ENCODE measurements at places on chromosomes 3 and 15.

DNA sequence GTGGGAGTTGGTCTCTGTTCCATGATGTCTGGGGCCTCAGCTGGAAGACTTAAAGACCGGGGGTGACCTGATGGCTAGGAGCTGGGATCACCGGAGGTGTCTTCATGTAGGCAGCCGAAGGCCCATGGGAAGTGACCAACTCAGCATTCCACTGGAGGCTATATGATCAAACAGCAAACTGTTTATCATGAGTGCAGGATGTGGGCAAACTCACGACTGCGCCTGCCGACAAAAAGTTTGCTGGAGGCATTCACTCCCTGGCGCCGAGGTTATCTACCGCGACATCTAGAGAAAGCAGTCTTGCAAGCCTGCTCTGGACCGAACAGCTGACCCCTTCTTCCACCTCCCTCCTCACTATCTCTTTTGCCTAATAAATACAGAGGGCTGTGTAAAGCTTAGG is 62.7 kb upstream of the NR2C2 start:
- no peak for DNase-seq

GRCh38 chr15:70345251-70346019 is 247.7 kb upstream of the TLE3 start:
- no peak for DNase-seq

GRCh38 chr15:100461049-100461448 is 67.7 kb downstream of the CERS3 start:
- no peak for DNase-seq

- peak; percentile 33 for DNase-seq
These were observed 309.6 kb downstream of the TUSC7 start for GRCh38 chr3:117019082-117019713.

GRCh38 chr15:78322243-78322642 is 17.9 kb upstream of the CRABP1 start:
- DNase-seq = no peak

DNA sequence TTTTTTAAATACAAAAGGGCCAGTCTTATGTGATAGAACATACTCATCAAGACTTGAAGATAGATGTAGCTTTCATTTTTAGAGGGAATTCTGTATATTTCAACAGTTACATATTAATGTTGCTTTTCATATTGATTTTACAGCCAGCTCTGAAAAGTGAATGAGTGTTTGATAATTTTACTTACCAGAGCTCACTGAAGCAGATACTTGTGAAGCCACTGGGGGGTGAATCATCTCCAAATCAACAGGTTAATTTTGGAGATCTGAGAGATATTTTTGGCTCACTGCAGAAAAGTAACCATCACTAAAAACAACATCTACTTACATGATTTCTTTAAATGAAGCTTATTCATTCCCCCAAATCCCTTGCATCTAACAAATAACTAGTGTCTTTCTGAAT is 24.7 kb downstream of the TNFAIP8L3 start:
- DNase-seq = no peak

GRCh38 chr3:69462022-69462825 is 76.3 kb upstream of the FRMD4B start:
- DNase-seq = no peak

DNA sequence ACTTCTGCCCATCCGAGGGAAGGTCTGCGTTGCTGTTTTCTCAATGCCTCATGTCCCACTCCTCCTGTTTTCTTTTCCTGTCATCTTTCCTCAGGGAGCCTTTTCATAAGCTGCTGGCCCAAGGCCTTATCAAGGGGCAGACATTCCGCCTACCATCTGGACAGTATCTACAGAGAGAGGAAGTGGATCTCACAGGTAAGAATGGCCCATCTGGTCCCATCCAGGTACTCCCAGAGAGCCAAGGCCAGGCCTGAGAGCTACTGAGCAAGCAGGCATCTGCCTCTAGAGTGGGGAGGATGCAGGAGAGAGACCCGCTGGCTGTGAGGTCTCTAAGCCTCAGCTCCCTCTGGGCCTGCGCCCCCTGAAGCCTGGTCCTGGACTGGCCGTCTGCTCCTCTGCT is 81.5 kb upstream of the LIMD1 start:
- DNase-seq = no peak

DNA sequence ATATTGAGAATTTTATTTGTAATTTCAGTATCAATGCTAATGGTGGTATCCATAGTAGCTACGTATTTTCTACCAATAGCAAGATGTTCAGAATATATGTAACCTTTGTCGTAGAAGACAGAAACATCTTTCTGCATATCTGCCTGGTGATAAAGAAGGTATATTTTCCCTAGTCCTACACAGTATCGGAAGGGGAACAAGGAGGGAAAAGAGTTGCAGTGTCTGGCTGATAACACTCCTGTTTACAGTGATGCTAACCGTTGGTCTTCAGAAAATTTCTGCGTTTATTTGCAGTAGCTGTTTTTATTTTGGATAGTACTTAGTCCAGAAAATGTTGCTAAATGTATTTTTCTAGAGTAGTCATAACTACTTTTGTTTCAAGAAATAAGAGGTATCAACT is 25.2 kb downstream of the TSC22D2 start:
- DNase-seq = no peak

GRCh38 chr15:39411102-39411989 is 169.5 kb upstream of the THBS1 start:
- DNase-seq = no peak

- DNase-seq = no peak
These were observed 4.0 kb downstream of the ATP10A start for GRCh38 chr15:25858952-25859760.

- DNase-seq = no peak
These were observed 12.3 kb upstream of the DOCK3 start for GRCh38 chr3:50662408-50662807.

GRCh38 chr15:61712129-61712759 is 348.0 kb downstream of the VPS13C start:
- no peak for DNase-seq

GRCh38 chr15:27486683-27487647 is 516.0 kb downstream of the GABRG3 start:
- no peak for DNase-seq

- peak; percentile 39 for DNase-seq
These were observed 36.3 kb upstream of the GNB5 start for GRCh38 chr15:52227456-52227855.

GRCh38 chr3:7423036-7423435 is 562.1 kb downstream of the GRM7 start:
- no peak for DNase-seq

GRCh38 chr15:69920221-69920620 is 177.5 kb downstream of the TLE3 start:
- no peak for DNase-seq

DNA sequence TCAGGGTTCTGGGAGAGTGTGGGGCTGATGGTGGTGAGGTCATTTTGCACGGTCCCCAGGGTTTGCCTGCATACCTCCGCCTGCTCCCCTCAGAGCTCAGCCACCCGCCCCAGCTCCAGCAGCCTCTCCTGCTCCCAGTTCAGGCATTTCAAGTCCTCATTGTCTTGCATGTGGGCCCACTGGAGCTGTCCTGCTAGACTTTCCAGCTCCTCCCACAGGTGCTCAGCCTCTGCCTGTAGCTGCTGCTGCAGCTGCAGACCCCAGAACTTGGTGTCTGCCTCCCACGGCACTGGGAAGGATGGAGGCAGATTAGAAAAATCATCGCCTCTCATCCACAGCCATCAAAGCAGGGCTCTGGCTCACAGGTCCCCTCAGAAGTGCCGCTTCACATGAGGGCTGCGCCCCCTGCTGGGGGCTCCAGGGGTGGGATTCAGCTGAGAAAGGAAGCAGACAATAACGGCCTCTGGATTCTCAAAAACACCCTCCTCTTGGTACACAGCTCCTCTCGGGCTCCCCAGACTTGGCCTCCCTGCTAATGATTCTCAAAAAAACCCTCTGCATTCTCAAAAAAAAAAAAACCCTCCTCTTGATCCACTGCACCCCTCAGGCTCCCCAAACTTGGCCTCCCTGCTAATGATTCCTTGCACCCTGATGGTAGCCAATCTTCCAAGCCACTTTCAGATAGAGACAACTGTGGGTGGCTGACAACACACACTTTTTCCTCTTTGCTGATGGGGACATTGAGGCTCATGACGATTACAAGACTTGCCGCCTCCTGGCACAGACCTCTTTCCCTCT is 89.3 kb upstream of the C2CD4B start:
- no peak for DNase-seq

DNA sequence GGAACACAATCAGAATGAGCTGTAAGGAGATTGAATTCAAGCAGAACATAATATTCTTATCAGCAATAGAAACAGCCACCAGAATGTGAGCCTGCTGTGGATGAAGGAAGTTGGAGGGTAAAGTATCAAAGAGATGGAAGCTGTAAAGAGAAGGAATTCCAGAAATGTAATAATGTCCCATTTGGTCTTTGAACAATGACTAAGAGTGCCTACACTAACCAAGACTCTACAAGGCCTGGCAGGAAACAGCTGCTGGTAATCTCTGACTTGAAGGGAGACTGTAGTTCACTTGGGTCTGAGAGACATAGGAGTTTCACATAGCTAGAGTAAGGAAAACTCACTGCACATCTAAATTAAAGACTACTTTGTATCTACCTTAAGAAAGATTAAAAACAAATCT is 1176.0 kb upstream of the ALCAM start:
- DNase-seq = no peak

DNA sequence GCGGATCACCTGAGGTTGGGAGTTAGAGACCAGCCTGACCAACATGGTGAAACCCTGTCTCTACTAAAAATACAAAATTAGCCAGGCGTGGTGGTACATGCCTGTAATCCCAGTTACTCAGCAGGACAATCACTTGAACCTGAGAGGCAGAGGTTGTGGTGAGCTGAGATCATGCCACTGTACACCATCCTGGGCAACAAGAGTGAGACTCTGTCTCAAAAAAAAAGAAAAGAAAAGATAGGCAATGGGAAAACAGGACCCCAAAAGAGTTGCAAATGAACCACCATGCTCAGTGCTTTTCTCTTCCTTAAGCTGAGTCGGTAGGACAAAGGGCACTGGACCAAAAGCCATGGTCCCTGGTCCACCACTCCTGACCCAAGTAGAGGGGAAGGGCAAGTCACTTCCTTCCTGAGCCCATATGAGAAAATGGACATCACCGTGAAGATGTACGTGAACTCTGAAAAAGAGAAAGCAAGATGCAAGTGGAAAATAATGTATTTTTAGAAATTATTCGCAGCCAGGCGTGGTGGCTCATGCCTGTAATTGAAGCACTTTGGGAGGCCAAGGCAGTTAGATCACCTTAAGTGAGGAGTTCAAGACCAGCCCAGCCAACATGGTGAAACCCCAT is 2.6 kb downstream of the ITGB5 start:
- DNase-seq = no peak

DNA sequence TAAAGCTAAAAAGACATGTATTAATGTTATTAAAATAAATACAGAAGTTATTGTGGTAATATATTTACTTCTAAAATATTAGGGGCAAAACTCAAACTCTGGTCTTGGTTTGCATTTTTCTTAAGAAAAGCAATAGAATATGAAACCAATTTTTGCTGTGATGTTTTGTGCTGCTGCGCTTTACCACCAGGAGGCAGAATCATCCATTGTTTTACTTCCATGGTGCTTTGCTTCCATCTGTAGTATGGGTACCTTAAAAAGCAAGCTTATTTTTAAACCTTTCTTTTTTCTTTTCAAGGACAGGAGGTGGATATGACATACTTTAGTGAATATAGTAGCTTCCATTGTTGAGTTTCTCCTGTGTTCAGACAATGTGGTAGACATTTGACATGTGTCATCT is 46.6 kb upstream of the MRPL3 start:
- DNase-seq = no peak

DNA sequence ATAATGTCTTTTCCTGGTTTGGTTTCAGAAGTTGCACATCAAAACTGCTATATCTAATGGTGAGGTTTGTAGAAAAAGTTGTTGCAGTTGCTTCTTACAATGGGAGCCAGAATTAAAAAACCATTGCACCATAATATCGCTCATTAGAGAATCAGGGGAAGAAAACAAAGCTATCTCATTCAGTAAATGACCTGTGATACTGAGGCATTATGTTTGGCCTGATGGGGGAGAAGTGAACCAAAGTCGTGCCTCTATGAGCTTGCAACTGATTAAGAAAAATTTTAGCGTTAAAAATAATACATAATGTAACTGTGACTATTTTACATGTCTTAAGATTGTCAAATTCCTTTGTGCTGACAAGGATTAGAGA is 60.2 kb upstream of the ARHGEF26 start:
- no peak for DNase-seq

DNA sequence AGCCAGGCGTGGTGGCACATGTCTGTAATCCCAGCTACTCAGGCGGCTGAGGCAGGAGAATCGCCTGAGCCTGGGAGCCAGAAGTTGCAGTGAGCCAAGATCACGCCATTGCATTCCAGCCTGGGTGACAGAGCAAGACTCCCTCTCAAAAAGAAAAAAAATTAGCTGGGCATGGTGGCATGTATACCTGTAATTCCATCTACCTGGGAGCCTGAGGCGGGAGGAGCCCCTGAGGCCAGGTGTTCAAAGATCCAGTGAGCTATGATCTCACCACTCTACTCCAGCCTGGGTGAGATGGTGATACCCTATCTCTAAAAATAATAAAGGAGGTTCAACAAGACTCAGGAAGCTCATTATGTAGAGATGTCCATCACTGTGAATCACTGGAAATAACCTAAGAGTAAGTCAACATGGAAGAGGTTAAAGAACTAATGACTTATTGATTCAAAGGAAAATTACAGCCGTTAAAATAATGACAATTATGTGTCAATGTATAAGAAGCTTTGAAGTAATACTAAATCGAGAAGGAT is 19.8 kb upstream of the RAB7A start:
- DNase-seq = no peak

DNA sequence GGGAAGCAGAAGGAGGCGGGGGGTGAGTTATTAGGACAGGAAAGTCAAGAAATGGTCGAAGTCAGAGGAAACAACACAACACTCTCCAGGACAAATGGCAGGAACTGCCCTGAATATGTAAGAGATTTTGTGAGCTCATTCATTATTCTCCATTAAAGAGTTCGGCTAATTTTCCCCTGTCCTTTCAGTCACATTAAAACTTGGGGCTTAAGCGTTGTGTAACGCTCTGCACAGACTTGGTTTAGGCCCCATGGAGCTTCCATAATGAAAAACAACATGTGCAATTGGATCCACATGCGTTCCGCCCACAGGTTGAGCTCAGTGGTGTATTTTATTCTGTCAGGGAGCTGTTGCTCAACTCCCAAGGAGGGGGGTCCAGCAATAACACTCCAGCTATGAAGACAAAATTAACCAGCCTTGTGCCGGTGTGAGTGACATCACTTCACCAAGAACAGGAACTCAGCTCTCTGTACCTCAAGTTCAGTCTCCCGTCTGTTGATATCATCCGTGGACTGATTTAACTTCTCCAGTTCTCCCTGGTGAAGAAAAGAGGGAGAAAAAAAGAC is 2.3 kb downstream of the SH3BP5 start:
- DNase-seq = peak; percentile 77

Data from BJ (cell line).